ENCODE measurements at places on chromosomes 4 and X. TPM values are rescaled to one million over a fixed set of nuclear protein-coding genes. Genes with fewer than 3 reads are reported as not detected.

RBM47 gene
- total RNA-seq, result 1.8 TPM

DNA sequence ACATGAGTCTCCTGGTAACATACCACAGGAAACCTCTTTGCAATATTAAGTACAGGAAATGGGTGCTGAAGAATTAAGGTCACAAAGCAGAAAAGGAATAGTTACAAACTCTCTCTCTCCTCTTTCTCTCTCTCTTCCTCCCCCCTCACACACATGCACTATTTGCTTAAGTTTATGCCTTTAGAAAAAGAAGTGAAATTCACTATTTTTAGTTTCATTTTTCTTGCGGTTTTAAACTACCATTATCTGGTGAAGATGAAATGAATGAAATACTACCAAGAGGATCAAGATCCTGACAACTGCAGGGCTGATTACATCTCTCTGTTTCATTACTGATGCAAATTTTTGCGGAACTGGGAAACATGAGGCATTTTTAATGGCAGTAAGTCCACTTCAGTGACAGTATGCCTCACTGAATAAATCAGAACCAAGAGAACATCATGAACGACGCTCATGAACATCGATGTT is 64.3 kb upstream of the FTHL17 start:
- no peak for DNase-seq

GRCh38 chrX:149471397-149471796 is 33.7 kb downstream of the IDS start:
- no peak for DNase-seq

DNA sequence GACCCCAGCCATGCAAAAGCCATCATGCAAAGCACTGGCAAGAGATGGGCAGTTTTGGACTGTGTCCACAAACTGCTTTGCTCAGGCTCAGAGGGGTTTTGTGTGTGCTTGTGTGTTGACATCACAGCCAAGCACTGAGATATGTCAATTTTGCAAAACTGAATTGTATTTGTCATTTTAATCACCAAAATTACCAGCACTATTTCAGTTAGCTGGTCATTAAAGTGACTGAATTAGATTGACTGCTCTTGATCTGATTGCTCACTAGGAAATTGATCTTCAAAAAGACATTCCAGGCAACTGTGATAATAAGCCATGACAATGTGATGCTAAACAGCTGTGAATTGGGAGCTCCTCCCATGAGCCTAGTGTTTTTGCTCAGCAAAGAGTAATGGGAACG is 337.3 kb upstream of the GNPDA2 start:
- DNase-seq, result no peak

DNA sequence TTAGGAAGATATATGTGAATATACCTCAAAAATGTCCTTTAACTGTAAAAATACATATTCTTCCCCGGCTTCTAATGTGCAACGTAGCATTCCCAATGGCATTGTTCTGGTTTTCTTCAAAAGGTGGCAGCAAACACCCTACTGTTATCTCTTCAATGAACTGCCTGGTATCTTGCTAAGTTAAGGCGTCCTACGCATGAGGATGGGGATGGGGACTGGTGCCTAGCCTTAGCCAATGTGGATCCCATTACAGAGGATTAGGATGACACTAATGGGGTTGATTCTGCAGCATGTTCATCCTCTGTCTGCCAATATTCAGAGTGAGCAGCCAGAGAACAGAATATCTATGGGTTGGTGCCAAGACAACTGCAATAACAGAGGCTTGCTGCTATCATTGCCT is 334.9 kb upstream of the ADGRL3 start:
- DNase-seq, result peak; percentile 31

Data from osteoblast (primary cell).